Fibroblast of skin of right quadriceps (primary cell): ENCODE measurements at places on chromosomes 11 and 22.

DNA sequence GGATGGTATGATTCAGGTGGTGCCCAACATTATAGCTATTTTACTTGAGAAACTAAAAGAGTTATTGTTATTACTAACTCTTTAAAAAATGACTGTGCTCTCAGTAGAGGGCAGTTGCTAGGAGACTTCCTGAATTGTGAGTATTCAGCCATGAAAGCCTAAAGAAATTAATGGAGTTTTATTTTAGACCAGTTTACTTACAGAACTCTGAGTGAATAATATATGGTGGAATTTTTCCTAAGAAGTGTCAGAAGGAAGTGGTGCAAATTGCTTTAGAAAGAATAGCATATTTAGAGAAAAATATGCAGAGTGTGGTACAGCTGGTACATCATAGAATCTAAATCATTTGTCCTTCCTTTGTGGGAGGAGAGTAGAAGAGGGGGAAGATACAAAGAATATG lies 689.9 kb upstream of the CCDC90B start:
- peak; percentile 44 for DNase-seq

DNA sequence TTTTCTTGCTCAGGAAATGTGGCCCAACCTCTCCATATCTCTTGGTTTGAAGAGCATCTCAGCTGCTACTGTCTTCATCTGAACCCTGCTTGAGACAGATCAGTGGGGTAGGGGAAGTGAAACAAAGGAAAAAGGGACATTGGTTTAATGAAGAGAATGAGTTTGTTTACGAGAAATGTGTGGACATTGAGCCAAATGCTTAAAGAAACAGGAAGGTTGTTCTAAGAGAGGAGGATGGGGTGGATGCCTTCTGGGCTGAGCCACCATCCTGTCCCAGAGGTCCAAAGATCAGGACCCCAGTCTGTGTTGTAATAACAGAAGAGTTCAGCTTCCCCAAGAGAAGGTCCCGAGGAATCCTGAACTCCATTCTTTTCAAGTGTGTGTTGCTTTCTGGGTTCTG lies 369.7 kb downstream of the INSC start:
- DNase-seq: no peak

DNA sequence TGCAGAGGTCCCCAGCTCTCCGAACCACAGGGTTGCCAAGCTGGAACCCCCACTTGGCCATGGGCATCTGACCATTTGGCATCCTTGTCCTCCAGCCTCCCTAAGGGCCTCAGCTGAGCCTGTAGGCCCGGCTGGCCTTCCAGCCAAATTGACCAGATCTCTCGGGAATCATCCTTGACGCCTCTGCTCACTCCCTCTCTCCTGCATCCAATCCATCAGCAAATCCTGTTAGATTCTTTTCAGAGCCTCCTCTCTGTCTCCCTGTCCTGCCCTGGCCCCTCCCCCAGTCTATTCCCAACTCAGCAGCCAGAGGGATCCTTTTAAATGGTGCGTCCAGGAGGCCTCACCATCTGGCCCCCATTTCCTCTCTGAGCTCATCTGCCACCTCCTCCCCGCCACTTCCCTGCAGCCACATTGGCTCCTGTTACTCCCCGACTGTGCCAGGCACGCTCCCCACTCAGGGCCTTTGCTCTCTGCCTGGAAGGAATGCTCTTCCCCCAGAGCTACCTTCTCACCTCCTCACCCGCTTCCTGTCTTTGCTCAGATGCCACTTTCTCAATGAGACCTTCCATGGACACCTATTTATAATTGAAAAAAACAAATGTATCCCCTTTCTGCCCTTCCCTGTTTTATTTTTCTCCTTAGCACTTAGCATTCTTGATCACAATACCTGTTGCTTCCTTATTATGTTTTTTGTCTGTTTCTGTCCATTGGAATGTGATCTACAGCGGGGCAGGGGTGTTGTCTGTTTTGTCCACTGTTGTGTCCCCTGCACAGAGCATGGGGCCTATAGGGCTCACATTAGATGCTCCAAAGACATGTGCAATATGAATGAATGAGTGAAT lies 78.1 kb downstream of the NFAM1 start:
- peak; percentile 80 for DNase-seq

DNA sequence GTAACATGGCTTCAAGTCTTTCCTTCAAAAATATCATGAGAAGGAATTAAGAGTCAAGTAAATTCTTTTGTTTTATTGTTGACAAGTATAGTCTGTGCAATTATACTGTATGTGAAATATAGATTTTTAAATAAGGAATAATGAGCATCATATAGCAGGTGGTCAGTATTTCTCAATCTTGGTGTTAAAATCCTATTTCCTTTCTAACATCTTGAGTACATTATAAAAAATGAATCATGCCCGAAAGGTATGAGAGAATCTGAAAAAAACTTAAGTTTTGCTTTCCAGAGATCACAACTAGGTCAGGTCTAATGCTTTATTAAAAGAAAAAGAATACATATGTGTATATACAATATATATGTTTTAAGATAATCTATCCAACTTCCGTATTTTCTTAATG lies 53.1 kb downstream of the KIF18A start:
- peak; percentile 56 for DNase-seq

GRCh38 chr11:114496915-114497314 lies 57.6 kb downstream of the REXO2 start:
- DNase-seq: no peak

DNA sequence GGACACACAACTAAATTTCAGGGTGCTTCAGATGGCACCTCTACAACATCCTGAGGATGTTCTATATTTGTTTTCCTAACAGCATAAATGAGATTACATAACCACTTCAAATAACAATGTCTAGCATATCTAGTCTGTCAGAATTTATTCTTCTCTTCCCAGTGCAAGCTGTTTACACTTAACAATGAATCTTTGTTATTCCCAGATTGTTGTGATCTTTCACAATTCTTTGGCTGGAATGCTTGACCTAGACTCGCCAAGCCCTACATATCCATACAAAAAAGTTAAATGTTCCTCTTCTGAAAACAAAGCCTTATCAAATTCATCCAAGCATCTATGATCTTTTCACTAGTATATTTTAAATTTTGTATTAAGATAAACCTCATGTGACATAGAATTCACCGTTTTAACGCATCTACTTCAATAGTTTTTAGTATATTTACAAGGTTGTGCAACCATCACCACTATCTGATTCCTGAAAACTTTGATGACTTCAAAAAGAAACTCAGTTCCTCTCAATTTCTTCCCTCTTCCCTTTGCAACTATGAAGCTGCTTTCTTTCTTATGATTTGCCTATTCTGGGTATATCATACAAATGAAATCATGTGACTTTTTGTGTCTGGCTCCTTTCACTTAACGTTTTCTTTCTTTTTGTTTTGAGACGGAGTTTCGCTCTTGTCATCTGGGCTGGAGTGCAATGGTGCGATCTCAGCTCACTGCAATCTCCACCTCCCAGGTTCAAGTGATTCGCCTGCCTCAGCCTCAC lies 61.7 kb upstream of the CHRNA10 start:
- no peak for DNase-seq

DNA sequence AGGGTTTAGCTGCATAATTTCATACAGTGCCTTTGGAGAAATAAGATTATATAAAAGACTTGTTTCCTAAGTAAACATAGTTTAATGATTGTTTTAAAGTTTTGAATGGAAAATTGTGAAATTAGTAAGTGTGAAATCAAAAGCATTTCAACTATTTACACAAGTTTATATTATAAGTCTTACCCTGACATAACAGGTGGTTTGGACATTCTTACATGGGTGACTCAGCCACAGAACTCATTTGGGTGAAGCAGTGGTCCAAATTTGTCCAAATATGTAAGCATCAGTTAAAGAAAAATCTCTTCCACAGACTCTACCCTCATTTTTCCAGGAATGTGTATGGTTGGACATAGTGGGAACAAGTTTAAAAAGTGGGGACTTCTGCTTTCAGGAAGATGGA lies 68.0 kb downstream of the USP47 start:
- DNase-seq: peak; percentile 79

DNA sequence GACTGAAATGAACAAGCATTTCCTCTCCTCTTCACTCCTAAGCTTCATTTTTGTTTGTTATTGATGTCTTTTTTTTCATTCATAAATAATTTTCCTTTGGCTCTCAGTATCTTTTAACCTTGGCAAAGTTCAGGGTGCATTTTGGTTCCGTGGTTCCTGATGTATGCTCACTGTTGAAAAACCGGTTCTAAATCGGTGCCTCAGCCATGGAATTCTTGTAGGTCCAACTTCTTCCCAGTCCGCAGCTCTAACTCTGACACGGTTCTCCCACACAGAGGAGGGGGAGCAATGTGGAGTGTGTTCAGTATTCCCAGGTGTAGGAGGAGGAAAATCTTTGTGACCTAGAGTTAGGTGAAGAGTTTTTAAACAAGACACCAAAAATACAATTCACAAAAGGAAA lies 12.6 kb upstream of the MS4A15 start:
- DNase-seq: no peak

DNA sequence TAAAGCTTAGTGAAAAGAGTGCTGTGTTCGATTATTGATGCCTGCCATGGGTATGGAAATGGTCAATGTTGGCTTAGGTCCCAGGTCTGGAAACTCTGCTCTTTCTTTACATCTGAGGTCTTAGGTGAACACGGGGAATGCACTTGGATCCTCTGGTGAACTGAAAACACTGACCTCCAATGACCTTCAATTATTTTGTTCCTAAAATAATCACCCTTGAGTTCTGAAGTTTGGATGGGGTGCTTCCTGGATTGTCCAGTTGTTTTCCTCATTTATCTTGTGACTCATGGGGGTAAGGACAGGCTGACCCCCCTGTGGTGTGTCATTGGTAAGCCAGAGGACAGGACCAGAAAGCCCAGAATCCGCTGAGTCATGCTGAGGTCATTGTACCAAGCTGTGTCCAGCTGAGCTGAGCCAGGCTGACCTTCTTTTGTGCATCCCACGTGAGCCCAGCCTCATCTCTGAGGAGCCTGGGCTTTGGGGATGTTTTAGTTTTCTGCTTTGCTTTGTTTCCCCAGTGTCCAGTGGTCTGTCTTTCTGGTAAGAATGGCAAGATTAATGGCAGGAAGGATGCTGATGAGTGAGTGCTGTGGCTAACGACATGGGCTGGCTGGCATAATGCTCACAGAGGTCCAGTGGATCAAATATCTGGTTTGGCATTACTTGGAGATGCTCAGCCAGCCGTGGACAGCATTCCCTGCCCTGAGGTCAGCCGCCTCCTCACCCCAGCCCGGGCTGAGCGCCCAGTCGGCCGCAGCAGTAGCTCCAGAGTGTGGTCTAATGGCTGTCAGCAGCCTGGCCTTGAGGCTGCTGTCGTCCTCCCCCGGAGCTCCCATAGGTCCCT lies 35.6 kb downstream of the AMPD3 start:
- DNase-seq: peak; percentile 73

- no peak for DNase-seq
Measured at GRCh38 chr22:50012211-50013181, at the start of gene IL17REL. TSS of gene IL17REL (minus strand) at chr22:50012765. CDS start at chr22:50012646, 119 bp downstream.

DNA sequence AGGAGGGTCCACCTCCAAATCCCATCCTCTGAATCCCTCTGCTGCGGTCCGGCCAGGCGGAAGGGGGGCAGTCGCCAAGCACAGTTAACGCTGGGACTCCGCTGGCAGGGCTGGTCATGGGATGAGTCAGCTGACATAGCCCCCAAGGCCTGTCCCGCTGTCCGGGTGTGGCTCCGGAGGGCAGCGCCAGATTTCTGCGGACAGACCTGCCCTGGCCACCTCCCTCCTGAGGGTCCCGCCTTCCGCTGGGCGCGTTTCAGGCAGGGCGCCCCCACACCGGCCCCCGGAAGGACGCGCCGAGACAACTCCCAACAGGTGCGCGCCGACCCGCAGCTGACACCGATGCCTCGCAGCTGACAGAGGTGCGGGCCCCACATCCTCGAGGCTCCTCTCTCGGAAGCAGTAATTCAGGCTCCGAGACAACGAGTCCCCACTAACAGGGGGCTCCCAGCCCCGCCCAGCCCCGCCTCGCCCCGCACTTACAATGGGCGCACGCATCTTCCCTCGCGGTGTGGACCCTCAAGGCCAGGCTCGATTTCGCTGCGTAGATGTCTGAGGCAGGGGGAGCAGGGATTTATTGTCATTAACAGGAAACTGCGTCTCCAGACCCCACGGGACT lies 607 bp downstream of the PLAAT3 start:
- no peak for DNase-seq

- no peak for DNase-seq
Measured at GRCh38 chr11:125156346-125157117, 8.0 kb upstream of the PKNOX2 start.

- DNase-seq: peak; percentile 6
Measured at GRCh38 chr11:43359422-43359818, 700 bp downstream of the TTC17 start.

GRCh38 chr22:24434471-24435322 lies 7.3 kb downstream of the ADORA2A start:
- no peak for DNase-seq

DNA sequence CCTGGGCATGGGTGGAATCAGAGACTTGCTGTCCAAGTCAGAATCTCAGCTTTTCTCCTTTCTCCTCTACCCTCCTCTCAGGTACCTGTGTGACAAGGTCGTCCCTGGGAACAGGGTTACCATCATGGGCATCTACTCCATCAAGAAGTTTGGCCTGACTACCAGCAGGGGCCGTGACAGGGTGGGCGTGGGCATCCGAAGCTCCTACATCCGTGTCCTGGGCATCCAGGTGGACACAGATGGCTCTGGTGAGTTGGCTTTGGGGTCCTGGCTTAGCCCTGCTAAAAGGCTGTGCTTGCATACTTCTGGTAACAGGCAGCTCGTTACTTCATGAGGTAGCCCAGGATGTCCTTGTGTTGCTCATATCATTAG lies 10.7 kb downstream of the MCM5 start:
- no peak for DNase-seq

DNA sequence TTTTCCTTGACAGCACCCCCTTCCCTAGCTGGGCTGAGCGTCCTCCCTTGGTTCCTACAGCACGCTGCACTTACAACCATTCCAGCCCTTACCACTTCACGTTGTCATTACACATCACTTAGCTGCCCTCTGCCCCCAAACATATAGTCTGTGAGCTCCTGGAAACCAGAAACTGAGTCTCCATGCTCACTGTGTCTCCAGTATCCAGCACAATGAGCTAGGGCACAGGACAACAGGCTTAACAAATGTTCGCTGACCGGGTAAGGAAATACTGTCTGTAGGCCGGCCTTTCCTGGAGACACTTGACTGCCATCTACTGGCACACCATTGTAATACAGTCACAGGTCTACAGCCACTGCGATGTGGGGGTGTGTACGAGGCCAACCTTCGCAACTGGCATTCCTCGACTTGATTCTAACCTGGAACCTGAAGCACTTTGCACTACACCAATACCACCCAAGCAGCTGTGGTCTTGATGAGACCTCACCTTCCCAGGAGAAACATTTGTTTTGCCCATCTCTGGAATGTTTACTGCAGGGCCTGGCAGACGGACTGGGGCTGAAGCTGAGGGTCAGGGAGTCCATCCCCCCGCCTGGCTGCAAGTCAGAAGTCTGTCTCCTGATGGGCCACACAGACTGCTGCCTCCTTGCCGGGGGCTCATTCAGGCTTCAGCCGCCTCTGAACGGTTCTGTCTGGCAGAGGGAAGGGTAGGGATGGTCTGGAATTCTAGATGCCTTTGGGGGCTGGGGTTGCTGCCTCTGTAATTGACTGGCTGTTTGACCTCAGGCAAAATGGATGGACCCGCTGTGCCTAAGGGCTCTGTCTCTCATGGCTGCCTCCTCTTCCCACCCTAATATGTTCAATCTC lies 72.0 kb downstream of the SYN3 start:
- peak; percentile 74 for DNase-seq
